ENCODE measurements at places on chromosomes 1 and 21. TPM values are rescaled to one million over a fixed set of nuclear protein-coding genes. Genes with fewer than 3 reads are reported as not detected.

The GCSAML gene
- 1.3 TPM for total RNA-seq

The UROD gene
- 53.5 TPM for total RNA-seq

DNA sequence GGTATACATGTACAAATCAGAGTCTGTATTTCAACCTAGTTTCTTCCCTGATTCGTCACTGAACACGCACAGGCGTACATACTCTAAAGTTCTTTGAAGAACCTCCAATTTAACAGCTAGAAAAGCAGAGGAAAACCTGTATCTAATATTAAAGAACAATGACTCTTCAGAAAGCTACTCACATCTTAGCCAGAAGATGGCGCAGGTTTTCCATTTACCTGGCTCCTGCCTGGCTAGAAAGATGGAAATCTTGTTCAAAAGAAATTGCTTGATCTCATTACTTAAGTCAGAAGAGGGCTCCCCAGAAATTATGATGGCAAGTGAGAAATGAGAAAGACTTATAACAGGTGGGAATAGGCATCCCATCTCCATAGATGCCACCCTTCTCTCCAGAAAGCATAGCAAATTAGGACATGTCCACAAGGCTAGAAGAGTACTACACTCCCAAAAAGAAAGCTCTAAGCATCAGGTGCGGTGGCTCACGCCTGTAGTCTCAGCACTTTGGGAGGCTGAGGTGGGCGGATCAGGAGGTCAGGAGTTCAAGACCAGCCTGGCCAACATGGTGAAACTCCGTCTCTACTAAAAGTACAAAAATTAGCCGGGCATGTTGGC, 19.0 kb upstream of the L1TD1 start:
- peak; percentile 41 for DNase-seq

- DNase-seq: no peak
Observed at GRCh38 chr1:18261891-18262290, 154.3 kb downstream of the IGSF21 start.

The PRDX1 gene
- 435 TPM for total RNA-seq

- no peak for DNase-seq
Observed at GRCh38 chr1:36990928-36991327, 43.4 kb downstream of the GRIK3 start.

DNA sequence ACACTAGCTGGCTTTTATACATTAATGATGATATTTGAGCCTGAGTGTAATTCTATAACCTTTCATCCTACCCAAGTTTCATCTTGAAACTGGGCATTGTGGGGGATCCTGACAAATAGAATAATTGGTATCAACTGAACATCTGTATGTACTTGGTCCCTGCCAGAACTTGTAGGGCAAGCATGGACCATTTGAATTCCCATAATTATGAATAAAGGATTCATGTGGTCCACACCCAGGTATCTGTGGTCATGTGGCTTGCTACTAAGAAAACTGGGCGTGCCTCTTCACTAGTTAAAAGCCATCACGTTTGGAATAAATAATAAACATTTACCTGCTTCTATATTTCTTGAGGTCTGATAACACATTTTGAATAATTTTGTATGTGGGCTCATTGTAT, 20.6 kb upstream of the VTCN1 start:
- no peak for DNase-seq

The SPRR2B gene
- total RNA-seq: not detected

DNA sequence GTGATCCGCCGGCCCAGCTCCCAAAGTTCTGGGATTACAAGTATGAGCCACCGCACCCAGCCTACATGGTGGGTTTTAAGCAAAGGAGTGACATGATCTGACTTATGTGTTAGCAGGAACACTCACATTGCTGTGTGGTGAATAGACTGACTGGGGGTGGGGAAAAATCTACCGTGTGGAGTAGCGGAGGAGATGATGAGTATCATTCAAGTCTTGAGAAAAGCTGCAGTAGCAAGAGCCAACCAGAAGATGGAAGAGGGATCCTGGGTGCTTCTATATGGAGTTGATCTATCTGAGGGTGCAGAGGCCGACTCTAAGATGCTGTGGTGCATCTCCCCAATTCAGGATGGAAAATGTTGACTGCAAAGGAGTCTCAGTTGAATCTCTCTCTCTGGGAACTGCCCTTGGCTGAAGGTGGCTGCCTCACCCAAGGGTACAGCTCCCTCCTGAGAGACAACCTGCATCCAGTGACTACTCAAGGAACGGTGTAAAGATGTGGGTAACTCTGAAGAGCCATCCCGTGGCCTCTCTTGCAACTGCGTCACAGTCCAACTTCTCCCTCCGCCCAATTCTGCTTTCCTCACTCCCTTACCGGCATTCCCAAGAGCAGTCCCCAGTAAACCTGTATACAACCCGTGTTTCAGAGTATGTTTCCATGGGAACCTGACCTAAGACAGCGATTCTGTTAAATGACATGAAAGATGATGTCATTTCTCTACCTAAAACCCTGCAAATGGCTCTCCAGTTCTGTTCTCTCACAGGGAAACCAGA, 7.4 kb upstream of the B3GALNT2 start:
- DNase-seq: no peak

DNA sequence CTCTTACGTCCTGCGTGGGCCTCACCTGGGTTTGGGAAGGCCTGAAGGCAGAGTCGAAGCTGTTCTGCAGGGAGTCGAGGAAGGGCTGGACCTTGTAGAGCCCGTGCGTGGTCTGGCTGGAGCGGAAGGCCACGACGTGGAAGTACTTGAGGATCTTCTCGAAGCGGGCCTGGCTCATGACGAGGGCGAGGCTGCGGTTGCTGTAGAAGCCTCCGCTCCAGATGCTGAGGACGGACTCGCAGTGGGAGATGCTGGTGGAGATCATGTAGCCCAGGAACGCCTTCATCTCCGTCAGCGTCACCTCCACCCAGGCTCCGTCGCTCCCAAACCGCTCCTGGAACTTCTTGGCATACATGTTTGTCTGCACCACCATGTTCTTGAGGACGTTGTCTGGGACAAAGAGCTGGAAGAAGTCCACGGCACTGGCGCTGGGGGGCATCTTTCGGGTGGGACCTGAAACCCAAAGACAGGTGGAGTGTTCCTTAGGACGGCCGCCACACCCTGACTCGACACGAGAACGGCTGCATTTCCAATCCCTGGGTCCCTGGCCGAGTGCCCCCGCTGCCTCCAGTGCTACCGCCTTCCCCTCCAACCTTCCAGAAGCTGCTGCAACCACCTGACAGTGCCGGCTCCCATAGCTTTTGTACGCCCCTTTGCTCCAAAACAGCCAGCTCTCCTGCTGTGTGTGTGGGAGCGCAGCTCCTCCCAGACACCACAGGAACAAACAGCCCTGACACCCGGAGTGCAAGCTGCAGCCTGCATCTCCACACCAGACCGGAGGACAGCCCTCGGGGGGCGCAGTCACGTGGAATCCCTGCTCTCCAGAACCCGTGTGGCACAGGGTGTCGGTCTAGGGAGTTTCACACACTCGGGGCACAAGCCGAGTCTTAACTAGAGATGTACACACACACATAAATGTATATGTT, 69.0 kb downstream of the PGBD5 start:
- no peak for DNase-seq

The LCE1A gene
- total RNA-seq: not detected

The CD160 gene
- total RNA-seq: 0.17 TPM

- DNase-seq: peak; percentile 77
Observed at GRCh38 chr1:167714098-167714438, 7.7 kb upstream of the MPZL1 start.

- no peak for DNase-seq
Observed at GRCh38 chr1:41419584-41420295, 58.5 kb downstream of the FOXO6 start.

GRCh38 chr1:11893907-11894251, 32.3 kb downstream of the KIAA2013 start:
- peak; percentile 34 for DNase-seq

The ADAMTSL4 gene
- 17.2 TPM for total RNA-seq

DNA sequence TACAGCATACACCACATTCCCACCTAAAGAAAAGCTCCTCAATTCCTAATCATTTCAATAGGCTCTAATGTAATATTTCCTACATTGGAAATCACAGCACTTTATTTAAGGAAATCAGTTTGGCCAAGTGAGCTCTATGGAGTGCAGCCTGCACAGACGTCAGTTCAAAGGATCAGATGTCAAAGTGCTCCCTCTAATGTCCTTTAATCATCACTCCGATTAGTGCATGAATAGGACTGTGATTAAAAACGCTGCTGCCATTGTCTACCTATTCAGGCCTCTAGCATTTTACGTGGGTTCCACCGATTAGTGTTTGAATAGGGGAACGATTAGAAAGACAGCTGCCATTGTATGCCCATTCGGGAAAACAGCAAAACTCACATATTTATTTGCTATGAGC, 50.2 kb downstream of the DPYD start:
- no peak for DNase-seq

DNA sequence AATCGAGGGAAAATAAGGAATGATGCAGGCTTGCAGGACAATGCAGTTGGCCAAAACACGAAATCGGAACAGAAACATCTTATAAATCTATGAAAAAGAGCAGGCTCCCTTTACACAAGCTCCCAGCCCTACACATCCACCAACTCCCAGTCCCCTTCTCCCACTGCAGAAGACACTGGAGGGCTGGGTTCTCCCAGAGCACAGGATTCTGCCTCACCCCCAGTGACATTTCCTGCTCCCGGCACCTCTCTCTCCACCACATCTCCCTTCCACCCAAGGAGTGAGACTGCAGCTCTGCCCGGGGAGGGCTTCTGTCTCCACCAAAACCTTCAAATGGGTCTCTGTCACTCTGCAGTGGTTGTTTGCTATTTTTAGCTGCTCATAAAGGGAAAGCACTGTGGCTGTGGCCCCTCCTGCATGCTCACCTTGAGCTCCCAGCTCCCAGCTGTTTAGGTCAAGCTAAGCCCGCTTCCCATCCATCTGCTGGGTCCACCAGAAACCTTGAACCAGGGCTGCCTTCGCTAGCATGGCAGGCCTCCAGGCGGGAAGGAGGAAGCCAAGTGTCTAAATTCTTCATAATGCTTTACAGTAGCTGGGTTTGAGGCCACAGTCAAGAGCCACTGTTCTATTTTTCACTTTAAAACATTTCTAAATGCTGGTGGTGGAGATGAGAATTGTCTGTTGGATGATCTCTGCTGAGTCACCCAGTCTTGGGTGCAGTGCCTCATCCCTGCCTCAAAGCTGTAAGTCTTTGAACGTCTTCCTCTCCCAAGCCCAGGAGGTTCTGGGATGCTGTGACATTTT, 3.3 kb upstream of the C2CD2 start:
- DNase-seq: no peak

DNA sequence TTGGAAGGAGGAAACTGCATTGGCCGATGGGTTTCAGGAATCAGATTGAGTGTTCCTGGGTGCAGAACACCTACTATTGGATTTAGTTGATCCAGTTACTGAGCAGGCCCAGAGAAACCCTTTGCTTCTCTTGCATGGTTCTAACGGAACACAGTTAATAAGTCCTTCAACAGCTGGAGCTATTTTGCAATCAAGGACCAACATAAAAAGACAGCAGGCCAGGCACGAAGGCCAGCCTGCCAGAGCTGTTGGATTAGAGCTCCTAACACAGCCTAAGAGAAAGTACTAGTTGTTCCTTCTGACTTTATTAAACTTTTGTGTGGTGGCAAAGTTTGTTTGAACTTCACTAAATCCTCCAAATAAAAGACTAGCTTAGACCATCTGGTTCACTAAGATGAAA, 148.0 kb upstream of the LMO4 start:
- DNase-seq: no peak

- DNase-seq: no peak
Observed at GRCh38 chr1:179142889-179143299, 61.0 kb downstream of the TOR3A start.

- DNase-seq: no peak
Observed at GRCh38 chr1:214352838-214353237, 71.9 kb downstream of the SMYD2 start.

The SPRR2E gene
- total RNA-seq: not detected

The TFF3 gene
- total RNA-seq: 1,342 TPM

- no peak for DNase-seq
Observed at GRCh38 chr1:10903821-10904220, 107.4 kb upstream of the CASZ1 start.

DNA sequence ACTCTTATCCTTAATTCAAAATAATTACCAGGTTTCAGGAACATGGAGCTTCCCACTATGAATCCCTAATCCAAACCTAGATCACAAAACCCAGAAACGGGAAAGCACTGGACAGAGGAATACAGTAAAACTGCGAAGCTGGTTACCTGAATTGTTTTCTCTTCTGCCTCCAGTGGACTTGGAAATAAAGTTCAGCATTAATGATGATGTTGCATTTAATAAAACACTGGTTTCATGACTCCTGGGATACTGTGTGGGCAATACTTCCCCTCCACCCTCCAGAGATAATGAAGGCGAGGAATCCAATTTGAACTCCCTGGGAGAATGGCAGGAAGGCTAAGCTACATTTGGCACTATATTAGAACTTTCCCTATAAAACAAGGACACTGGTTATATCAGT, 65.1 kb downstream of the WLS start:
- no peak for DNase-seq
